Epithelial cell of proximal tubule (primary cell): ENCODE measurements at places on chromosomes 13 and 19. TPM values are rescaled to one million over a fixed set of nuclear protein-coding genes. Genes with fewer than 3 reads are reported as not detected.

The S1PR2 gene
- total RNA-seq = 2.5 and 3.0 TPM in 2 replicates

- no peak for DNase-seq
These were observed 107.4 kb downstream of the KLF5 start for GRCh38 chr13:73166204-73166603.

The VSTM2B gene
- total RNA-seq = not detected in 2 replicates

GRCh38 chr13:51192348-51192747 lies 29.9 kb upstream of the FAM124A start:
- DNase-seq = no peak

DNA sequence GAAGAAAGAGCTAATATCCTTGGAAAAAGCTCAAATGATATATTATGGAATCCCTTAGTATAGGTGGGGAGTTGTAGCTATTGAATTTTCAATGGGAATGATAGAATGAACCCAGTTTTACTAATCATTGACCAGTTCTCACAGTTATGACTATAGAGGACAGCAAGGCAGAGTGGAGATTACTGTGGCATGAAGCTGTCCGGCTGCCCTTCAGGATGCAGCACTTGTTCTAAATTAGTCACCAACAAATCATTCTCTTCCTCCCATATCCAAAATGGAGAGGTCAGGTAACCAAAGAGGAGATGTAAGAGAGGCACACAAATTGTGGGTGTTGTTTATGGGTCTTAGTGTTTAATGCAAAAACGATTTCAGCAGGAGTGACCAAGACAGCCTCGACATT lies 1490.0 kb upstream of the MIR17HG start:
- DNase-seq = no peak
